Naive B cell (primary cell): ENCODE measurements at places on chromosomes 7 and 10.
A peak's percentile ranks its signal among the peaks of the same experiment; 100 is the strongest.

- no peak overlapping the region for H3K4me3 ChIP-seq
- H3K27ac ChIP-seq: no peak overlapping the region
- H3K4me1 ChIP-seq: peaks cover 5% of the 10 kb centered on the region
- peaks cover 4% of the 10 kb centered on the region for H3K36me3 ChIP-seq
- H3K27me3 ChIP-seq: peaks cover 11% of the 10 kb centered on the region
These were observed 107.2 kb upstream of the FAM180A start for GRCh38 chr7:135855846-135856245.

DNA sequence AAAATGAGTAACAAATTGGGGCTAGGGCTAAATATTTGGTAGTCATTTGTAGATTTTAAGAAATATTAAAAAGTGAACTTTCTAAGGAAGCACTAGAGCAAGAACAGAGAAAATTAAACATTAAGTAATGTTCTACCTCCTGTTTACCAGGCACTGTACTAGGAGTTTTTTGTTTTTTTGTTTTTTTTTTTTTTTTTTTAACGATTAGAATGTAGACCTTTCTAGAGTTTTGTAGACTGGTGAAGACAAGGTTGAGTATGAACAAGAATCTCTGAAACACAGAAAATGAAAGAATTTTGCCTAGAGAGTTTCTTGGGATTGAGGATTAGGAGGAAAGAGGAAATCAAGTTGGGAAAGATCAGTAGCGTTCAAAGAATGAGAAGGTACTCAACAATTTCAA is 73.6 kb downstream of the SLC37A3 start:
- H3K4me1 ChIP-seq: no peaks in the 10 kb centered on the region
- no peak for DNase-seq
- H3K4me3 ChIP-seq: no peak overlapping the region
- no peaks in the 10 kb centered on the region for H3K27me3 ChIP-seq
- no peak overlapping the region for H3K27ac ChIP-seq

- DNase-seq: no peak
- peaks cover 62% of the 10 kb centered on the region for H3K4me1 ChIP-seq
These were observed 1.3 kb downstream of the IKZF1 start for GRCh38 chr7:50305583-50306493.

DNA sequence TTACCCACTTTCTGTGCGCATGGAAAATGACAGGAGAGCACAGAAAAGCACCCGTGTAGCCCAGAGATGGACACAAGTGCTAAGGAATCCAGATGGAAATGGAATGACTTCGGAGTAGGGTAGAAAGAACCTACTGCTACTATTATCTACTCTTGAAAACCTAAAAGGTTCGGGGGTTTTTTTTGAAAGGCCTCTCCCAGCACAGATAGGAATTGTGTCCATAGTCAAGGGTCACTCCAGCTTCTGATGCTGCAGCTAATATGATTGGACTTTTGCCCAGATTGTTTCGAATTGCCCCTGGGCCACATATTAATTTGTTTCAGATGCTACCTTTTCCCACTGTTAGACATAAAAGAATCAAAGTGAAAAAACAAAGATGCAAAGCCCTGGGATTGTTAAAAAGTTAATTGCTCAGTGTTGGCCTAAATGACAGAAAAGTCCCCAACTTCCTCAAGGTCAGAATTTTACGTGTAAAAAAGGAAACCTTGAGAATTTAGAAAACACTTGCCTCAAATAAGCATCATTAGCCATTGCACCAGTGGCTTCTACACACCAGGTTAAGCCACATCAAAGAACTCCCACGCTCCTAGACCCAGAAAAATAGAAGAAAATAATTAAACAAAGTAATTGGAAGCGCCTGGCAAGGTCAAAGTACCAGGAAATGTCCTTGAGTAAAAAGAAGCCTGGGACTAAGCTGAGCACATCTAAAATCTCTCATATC is 40.8 kb upstream of the INSIG1 start:
- DNase-seq: no peak
- H3K36me3 ChIP-seq: no peaks in the 10 kb centered on the region
- H3K4me3 ChIP-seq: no peak overlapping the region
- peaks cover 5% of the 10 kb centered on the region for H3K27me3 ChIP-seq
- H3K27ac ChIP-seq: no peak overlapping the region

DNA sequence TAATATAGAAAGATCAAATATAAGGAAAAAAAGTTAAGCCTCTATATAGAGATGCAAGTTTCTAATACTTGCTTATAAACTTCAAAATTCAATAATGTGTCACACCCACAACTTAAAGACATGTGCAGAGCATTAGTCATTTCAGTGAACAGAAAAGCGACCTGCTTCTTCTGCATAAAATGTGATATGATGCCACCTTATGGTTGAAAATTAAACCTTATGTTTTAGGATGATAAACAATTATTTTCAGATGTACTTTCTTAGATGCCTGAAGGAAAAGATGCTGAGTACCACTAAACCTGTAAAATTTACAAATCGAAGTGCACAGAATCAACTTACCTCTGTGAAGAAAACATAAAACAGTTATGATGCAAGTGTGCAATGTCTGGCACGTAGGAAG is 96.0 kb downstream of the MTERF1 start:
- peaks cover 5% of the 10 kb centered on the region for H3K27me3 ChIP-seq
- no peak overlapping the region for H3K4me3 ChIP-seq
- no peak overlapping the region for H3K27ac ChIP-seq
- no peak for DNase-seq
- no peaks in the 10 kb centered on the region for H3K36me3 ChIP-seq
- H3K4me1 ChIP-seq: no peaks in the 10 kb centered on the region

- H3K4me3 ChIP-seq: no peak overlapping the region
- no peaks in the 10 kb centered on the region for H3K27me3 ChIP-seq
- no peak overlapping the region for H3K27ac ChIP-seq
- DNase-seq: no peak
- peaks cover 11% of the 10 kb centered on the region for H3K36me3 ChIP-seq
These were observed 200.5 kb downstream of the MAD1L1 start for GRCh38 chr7:2032030-2032875.

- DNase-seq: no peak
- no peak overlapping the region for H3K27ac ChIP-seq
- H3K4me3 ChIP-seq: no peak overlapping the region
- no peaks in the 10 kb centered on the region for H3K4me1 ChIP-seq
- no peaks in the 10 kb centered on the region for H3K27me3 ChIP-seq
- peaks cover 31% of the 10 kb centered on the region for H3K36me3 ChIP-seq
These were observed 113.2 kb upstream of the IFRD1 start for GRCh38 chr7:112336936-112337576.

DNA sequence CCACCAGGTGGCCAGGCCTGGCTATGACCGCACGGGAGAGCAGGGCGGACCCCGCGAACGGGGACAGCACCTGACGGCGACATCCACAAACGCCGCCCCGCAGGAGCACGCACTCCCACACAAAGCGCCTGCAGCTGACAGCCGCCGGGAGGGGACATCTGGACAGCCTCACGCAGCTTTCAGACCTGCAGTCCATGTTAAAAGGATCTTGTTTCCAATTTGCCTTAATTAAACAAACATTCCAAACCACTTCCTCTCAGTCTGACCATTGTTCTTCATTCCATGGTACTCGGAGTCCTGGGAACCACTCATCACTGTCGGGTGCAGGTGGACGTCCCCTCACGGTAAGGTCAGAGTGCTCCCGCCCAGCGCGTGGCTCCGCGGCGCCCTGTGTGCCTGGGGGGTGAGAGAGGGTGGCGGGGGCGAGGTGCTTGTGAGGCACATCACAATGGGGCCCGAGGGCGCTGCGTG is 5.9 kb upstream of the GPER1 start:
- no peaks in the 10 kb centered on the region for H3K27me3 ChIP-seq
- no peak overlapping the region for H3K27ac ChIP-seq
- H3K4me3 ChIP-seq: no peak overlapping the region
- no peak for DNase-seq
- H3K36me3 ChIP-seq: no peaks in the 10 kb centered on the region

DNA sequence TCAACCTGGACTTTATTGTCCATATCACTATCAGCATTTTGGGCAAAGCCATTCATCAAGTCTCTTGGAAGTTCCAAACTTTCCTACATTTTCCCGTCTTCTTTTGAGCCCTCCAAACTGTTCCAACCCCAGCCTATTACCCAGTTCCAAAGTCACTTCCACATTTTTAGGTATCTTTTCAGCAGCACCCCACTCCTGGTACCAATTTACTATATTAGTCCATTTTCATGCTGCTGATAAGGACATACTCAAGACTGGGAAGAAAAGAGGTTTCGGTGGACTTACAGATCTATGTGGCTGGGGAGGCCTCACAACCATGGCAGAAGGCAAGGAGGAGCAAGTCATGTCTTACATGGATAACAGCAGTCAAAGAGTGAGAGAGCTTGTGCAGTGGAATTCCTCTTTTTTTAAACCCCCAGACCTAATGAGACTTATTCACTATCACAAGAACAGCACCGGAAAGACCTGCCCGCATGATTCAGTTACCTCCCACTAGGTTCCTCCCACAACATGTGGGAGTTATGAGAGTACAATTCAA is 50.2 kb downstream of the NRF1 start:
- H3K36me3 ChIP-seq: peaks cover 42% of the 10 kb centered on the region
- no peaks in the 10 kb centered on the region for H3K27me3 ChIP-seq
- H3K4me3 ChIP-seq: no peak overlapping the region
- H3K4me1 ChIP-seq: peaks cover 19% of the 10 kb centered on the region

DNA sequence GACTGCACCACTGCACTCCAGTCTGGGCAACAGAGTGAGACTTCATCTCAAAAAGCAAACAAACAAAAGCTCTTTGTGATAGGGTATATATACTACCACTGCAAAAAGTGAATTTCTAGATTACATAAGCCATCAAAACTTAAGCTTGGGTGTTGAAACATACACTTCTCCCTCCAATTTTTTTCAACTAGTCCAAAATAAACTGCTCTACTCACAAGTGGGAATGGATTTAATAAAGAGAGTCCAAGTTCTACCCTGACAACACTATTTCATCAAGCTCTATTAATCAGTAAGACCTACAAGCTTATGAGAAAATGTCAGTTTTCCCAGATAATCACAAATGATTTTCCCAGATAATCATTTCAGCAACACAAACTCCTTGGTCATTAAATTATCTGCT is 82.7 kb downstream of the NT5C2 start:
- no peak overlapping the region for H3K4me3 ChIP-seq
- H3K27ac ChIP-seq: no peak overlapping the region
- no peaks in the 10 kb centered on the region for H3K27me3 ChIP-seq
- no peak for DNase-seq
- H3K4me1 ChIP-seq: peaks cover 6% of the 10 kb centered on the region
- H3K36me3 ChIP-seq: no peaks in the 10 kb centered on the region

DNA sequence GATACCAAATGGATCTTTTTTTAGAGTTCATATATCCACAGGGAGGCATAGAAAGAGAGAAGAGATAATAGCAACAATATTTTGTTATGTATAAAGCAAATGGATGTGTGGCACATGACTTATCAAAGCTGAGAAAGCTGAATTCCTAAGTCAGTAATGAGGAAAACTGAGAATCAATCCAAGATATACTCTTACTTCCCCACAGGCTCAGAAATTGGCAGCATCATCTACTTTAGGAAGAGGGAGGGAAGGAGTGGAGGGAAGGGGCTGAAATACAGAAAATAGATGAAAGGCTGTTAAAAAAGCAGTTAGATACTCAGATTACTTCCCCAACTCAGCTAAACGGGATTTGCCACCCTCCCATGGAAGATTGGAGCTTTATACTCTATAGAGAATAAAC is 63.5 kb downstream of the SRI start:
- H3K27me3 ChIP-seq: no peaks in the 10 kb centered on the region
- peaks cover 9% of the 10 kb centered on the region for H3K36me3 ChIP-seq
- H3K27ac ChIP-seq: no peak overlapping the region
- no peak for DNase-seq

GRCh38 chr7:33091111-33091531 is 18.1 kb downstream of the RP9 start:
- H3K27ac ChIP-seq: no peak overlapping the region
- no peak overlapping the region for H3K4me3 ChIP-seq
- peaks cover 16% of the 10 kb centered on the region for H3K36me3 ChIP-seq
- peaks cover 27% of the 10 kb centered on the region for H3K4me1 ChIP-seq
- no peaks in the 10 kb centered on the region for H3K27me3 ChIP-seq

- no peak overlapping the region for H3K27ac ChIP-seq
- no peak for DNase-seq
- no peaks in the 10 kb centered on the region for H3K4me1 ChIP-seq
- H3K36me3 ChIP-seq: no peaks in the 10 kb centered on the region
- H3K4me3 ChIP-seq: no peak overlapping the region
- H3K27me3 ChIP-seq: peaks cover 16% of the 10 kb centered on the region
These were observed 34.4 kb downstream of the DDC start for GRCh38 chr7:50530766-50531165.

GRCh38 chr10:30538086-30538485 is 91.5 kb downstream of the LYZL2 start:
- no peak overlapping the region for H3K27ac ChIP-seq
- peaks cover 4% of the 10 kb centered on the region for H3K36me3 ChIP-seq
- H3K4me1 ChIP-seq: peaks cover 27% of the 10 kb centered on the region

GRCh38 chr10:14560791-14561765 is 213.6 kb downstream of the FAM107B start:
- peak overlapping the region; percentile 73 for H3K27ac ChIP-seq
- H3K4me3 ChIP-seq: peak overlapping the region; percentile 83
- peaks cover 79% of the 10 kb centered on the region for H3K4me1 ChIP-seq
- peaks cover 9% of the 10 kb centered on the region for H3K36me3 ChIP-seq

DNA sequence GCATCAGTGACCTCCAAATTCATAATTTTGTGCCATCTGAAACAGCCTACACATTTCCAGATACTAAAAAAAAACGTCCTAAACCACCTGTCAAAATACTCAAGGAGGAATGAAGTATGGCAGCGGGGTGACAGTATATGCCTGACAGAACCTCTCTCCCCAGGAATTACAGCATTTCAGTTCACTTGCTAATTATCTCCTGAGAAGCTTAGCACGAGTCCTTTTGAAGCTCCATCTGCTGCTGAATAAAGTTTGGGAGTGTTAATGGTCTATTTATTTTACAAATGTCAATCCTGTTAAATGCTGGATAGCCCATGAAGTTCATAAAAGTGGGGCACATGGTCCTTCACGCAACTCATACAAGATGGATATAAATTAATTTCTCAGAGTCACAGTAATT is 29.4 kb upstream of the ANLN start:
- no peaks in the 10 kb centered on the region for H3K4me1 ChIP-seq
- peak overlapping the region; percentile 36 for H3K27ac ChIP-seq
- no peaks in the 10 kb centered on the region for H3K36me3 ChIP-seq
- no peaks in the 10 kb centered on the region for H3K27me3 ChIP-seq
- H3K4me3 ChIP-seq: no peak overlapping the region
